Putamen (tissue), 1 donor: ENCODE measurements at places on chromosomes 16 and 17.

GRCh38 chr16:89981414-89981813, 32.9 kb downstream of the DEF8 start:
- no peak for DNase-seq

DNA sequence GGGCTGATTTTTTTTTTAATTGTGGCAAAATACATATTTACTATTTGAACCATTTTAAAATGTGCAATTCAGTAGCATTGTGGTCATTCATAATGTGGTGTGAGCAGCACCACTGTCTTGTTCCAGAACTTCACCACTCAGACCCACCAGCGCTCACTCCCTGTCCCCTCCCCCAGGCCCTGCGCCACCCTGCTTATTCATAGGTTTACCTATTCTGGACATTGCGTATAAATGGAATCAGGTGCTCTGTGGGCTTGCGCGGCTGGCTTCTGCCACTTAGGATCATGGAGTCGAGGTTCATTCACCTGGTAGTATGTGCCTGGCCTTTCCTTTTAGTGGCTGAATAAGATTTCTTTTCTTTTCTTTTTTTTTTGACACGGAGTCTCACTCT, 59.4 kb downstream of the NT5M start:
- no peak for DNase-seq

DNA sequence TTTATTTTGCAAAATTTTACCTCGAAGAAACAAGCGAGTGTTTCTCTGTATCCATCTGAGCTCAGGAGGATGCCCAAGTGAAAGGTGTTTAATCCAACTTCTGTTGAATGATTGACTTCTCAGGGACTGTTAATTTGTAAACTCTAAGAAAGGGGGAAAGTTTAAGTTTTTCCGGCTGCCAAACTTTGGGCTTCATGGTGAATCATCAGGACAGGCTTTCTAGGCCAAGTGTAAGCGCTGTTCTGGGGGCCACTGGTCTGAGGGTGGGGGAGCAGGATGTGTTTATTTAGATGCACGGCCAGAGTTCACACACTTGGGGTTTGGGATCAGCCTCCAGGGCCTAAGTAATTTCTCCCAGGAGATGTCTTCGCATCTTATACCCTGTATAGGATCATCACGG, 110.4 kb downstream of the PITPNC1 start:
- DNase-seq: no peak

GRCh38 chr16:16144416-16144815, 78.9 kb downstream of the ABCC6 start:
- no peak for DNase-seq

DNA sequence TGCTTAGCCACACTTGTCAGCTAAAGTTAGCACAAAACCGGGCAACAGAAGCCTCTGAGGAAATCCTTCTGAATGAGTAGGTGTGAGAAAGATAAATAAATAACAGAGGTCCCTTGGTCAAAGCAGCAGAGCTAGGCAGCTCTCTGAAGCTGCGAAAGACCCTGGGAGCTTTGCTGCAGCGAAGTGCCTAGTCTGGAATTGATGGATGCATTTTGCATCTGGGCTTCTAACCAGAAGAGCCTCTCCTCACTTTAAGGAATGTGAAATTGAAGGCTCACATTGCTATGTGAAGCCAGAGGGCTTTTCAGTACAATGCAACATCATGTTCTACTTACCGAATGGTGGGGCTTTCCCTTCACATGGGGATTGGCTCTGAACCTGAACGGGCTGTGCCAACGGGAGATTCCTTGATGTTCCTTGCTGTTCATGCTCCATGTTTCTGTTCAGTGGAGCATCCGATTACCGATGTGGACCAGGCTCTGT, 274.6 kb downstream of the HS3ST3B1 start:
- no peak for DNase-seq

- DNase-seq: no peak
Measured at GRCh38 chr16:85294810-85295508, 182.7 kb upstream of the CIBAR2 start.

DNA sequence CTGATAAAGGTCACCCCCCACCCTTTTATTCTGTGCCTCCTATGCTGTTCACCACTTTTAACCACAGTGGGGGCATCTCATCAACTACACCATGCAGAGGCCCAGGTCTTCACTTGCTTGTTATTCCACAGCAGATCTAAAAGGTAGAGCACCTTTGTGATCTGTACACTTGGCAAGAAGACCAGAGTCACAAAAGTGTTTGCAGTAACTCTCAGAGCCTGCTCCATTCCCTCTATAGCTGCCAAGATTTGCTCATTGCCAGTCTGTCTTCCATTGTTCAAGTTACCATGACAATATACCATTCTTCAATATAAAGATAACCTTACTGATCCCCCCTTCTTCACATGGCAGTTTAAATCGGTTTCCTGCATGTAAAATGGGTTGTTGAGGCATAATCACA, 180.0 kb downstream of the TOX3 start:
- DNase-seq: no peak

DNA sequence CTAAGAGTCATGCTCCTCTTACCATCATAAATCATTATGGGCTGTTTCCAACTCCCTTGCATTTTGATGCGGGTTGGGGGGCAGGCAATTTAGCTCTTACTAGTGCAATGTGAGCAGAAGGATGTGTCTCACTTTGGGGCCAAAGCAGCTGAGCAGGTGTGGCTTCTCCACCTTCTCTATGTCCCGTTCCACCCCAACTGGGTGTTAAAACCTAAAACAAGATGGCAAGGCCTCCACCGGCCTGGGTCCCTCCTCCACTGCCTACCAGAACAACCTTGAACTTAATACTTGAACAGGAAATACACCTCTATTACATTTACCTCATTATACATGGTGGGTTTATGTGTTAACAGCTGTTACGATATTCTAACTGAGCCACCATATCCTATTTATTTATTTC, 52.8 kb downstream of the TOX3 start:
- no peak for DNase-seq

DNA sequence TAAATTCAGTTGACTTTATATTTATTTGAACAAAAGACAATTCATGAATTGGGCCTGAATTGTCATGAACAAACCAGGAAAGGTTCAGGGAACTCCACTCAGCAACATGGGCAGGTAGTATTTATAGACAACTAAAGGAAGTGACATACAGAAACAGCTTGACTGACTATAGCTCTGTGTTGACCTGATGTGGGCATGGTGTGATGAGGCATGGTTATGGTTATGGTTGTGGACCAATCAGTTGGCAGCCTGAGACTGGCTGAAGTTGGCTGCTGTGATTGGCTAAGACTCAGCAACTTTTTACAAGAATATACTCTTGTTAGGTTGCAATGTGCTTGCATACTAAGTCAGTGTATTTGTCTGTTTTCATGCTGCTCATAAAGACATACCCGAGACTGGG, 108.4 kb downstream of the HS3ST3B1 start:
- no peak for DNase-seq

DNA sequence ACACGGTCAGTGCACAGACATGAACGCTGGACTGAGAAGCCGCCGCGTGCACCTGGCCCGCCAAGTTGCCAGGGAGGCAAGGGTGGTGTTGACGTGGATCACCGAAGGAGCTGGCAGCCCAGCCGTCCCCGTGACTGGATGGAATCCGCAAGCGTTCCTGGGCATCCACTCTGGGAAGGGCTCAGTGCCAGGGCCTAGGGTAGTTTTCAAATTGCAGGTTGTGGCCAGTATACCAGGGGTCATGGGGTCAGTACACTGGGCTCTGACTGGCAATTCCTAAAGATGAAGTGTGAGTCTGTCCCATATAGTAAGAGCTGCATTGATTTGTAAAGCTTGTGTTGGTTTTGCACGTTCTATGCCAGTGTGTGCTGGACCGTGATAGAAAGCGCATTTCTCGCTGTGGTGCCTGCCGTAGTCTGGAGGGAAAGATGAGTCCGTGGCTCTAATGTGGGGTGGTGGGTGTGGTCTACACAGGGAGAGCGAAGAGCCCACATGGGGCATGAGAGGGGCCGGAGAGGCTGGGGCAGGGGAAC, 21.1 kb upstream of the METRNL start:
- DNase-seq: no peak

GRCh38 chr17:62627219-62627903, at the start of gene MRC2:
Gene MRC2 (plus strand): TSS chr17:62627670. CDS start chr17:62627803, 133 bp downstream.
- peak; percentile 35 for DNase-seq

DNA sequence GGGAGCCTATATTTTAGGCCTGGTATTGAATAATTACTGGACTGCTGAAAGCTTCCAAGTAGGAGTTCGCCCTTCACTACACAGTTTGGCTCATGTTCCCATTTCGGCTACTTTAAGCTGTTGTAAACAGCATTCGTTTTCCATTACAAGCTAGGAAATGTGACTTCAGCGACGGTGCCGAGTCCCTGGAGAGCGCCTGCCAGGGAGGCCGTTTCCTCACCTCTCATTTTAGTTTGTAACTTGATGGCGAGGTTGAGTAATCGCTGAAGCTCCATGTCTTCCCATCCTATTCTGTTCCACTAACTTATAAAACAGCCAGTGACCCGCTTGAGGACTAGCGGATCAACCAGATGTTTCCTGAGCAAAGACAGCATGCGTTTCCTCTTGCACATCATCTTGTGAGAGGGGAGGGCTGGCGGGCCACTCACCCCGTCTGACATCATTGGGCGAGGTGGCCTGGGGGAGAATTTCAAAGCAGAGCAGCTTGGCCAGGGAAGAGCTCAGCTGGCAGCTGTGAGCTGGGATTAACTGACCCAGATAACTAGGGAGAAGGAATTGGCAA, 32.9 kb downstream of the PCTP start:
- no peak for DNase-seq

DNA sequence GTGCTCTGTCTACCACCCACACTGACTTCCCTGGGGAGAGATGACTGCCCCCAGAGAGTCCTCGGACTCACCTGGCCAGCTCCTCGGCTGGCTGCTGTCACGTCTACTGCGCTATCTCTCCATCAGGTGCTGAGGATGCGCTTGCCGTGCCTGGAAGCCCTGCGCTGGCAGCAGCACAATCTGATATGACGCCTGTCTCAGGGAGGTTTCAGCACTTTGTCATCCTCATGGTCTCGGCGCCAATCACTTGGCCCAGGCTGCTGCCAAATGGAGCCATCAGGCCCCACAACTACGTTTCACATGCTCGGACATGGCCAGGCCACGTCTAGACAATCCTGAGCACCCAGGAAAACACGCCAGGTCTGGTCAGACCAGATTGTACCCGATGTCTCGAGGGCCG, 46.7 kb downstream of the FOXL1 start:
- DNase-seq: no peak

DNA sequence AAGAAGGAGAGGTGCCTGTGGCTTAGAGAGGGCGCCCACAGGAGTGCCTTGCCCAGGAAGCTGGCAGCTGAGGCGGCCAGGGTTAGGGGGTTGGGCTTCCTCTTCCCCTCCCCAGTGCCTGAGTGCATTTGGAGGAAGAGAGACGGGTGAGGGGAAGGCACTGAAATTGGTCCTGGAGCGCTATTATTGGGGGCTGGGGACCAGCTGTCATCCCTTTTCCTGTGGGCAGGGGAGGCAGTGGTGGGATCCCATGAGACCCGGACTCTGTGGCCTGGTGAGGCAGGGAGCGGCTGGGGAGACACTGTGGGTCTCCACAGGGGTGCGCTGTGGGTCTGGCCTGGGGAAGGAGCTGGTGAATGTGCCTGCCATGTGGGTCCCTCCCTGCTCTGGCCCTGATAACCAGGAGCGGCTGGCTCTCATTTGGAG, 259.7 kb downstream of the SEC14L1 start:
- no peak for DNase-seq

DNA sequence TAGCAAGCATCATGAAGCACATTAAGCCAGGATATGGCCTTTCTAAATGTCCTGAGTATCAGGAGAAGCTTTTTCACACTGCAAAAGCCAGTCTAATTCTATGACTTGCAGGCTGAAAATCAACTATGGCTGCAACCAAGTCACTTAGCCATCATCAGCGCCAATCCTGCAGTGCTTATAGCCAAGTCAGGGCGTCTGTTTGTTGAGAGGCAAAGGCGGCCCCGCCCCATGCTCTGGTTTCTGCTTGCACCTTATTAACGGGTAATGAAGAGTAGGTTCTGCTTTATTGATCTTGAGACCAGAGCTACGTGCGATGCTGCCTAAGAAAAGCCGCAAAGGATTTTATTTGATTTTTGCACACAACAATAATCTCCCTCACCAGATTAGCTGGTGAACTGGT, 88.4 kb downstream of the CDH13 start:
- no peak for DNase-seq

- DNase-seq: no peak
Measured at GRCh38 chr17:77354420-77354669, 213.6 kb downstream of the SEC14L1 start.

DNA sequence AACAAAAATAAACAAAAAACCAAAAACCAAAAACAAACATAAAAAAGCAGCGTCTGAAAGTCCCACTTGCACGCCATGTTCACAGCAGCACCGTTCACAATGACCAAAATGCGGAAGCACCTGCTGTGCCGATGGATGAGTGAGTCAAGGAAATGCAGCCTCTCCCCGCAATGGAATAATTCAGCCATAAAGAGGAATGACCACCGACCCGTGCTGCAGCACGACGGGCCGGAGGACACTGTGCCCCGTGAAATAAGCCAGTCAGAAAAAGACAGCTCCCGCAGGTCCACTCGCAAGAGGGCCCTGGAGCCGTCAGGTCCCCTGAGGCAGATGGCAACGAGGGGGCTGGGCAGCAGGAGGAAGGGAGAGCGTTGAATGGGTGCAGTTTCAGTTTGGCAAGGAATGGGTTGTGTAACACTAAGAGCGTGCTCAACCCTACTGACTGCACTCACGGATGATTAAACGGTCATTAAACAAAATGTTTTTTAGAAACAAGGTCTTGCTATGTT, 5.1 kb downstream of the CLCN7 start:
- DNase-seq: no peak

DNA sequence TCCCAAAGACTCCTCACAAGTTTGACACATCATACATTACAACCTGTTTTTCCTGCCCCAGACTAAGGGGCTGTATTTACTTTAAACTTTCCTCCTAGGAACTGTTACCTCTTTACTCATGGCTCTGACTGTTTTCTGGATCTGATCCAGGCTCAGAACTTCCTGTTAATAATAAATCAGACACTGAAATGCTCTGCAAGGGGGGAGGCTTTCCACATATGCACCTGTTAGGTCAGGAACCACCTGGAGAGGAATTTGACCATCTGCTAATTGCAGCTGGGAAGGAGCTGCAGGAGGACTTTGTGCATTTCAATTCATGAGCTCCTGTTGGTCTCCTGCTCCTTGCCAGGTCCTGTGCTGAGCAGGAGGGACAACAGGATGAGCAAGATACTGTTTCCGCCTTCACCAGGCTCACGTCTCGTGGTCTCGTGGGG, 476.9 kb upstream of the CDH5 start:
- no peak for DNase-seq
